ENCODE measurements at places on chromosomes 3 and 15. TPM values are rescaled to one million over a fixed set of nuclear protein-coding genes. Genes with fewer than 3 reads are reported as not detected.

- DNase-seq, result no peak
Measured at GRCh38 chr3:124455891-124456290, 274.4 kb upstream of the UMPS start.

- no peak for DNase-seq
Measured at GRCh38 chr15:101447561-101448071, 41.9 kb downstream of the PCSK6 start.

The PP2D1 gene
- total RNA-seq, result not detected

DNA sequence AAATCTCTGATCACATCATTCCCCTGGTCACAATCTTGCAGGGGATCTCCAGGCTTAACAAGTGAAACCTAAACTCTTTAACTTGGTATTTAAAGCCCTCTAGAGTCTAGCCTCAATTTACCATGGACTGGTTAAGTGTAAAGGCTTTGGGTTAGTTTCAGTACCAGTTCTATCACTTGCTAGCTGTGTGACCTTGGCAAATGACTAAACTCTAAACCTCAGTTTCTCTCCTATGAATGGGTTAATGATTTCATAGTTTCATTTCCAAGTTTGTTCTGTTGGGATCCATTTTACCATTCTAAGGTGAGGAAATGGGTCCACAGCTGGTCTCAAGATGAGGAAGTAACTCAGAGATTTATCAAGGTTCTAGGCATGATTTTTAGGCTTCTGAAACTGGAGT, 38.8 kb upstream of the TIMP4 start:
- no peak for DNase-seq

DNA sequence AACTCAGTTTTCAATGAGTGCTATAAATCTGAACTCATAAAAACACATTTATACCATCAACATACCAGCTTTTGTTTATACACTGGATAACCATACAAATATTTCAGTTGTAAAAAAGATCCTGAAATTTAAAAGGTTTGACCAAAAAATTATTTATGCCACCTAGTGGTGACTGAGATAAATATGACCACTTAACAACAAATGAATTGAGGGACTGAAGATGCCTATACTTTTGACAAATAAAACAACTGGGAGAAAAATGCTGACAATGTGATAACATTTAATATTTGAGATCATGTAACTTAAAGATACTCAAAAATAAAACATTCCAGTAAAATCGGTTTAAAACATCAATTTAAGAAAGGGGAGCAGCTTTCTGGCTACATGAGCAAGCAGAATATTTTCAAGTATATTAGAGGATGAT, 30.4 kb downstream of the ATG3 start:
- DNase-seq, result no peak

- no peak for DNase-seq
Measured at GRCh38 chr3:129623447-129624118, 17.1 kb upstream of the PLXND1 start.

- DNase-seq, result no peak
Measured at GRCh38 chr3:33645060-33645647, 72.9 kb downstream of the CLASP2 start.

Measured in Calu3 (cell line).